CD8-positive, alpha-beta T cell (primary cell): ENCODE measurements at places on chromosomes 5 and 9.

GRCh38 chr5:18043344-18043743 is 409.1 kb downstream of the TAF11L14 start:
- no peak for DNase-seq

- no peak for DNase-seq
These were observed 34.9 kb downstream of the LURAP1L start for GRCh38 chr9:12809720-12810119.

- no peak for DNase-seq
These were observed 130.4 kb upstream of the CLINT1 start for GRCh38 chr5:157989296-157989695.

DNA sequence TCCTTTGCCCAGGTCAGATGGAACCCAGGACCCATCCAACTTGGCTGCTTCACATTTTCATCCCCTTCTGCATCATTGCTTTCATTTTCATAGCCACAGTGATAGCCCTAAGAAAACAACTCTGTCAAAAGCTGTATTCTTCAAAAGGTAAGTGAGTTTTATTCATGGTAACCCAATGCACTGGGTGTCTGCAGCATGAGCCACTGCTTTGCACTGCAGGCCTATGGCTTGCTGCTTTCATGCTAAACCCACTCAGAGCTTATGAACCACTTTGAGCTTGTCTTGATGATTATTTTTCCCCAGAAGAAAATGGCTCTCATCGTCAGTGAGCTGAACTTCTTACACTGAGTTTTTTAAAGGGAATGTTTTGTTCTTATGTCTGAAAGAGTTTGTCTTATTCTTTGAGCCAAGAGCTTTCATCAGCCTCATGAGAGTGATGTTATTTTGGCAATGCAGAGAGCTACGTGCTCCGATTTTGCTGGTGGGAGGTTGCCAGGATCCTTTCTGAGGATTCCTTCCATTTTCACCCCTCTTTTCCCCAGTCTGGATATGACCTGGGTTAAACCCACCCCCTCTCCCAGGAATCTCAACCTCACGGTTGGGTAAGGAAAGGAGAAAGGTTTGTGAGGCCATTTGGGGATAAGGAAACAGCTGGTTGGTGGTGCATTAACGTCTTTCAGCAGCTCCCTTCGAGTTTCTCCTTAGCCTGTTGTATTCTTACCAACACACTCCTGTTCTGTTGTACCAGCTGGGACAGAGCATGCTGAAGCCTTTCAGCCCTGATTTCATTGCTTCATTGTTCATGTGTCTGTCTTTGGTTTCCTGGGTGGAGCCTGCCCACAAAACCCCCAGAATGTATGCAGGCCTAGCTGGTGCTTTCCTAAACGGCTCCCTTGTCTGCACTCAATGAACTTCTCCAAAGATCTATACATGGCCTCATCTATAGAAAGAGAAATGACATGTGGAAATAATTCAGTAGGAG is 47.6 kb downstream of the PDCD1LG2 start:
- peak; percentile 33 for DNase-seq

GRCh38 chr5:128844354-128844923 is 120.8 kb upstream of the SLC27A6 start:
- no peak for DNase-seq

DNA sequence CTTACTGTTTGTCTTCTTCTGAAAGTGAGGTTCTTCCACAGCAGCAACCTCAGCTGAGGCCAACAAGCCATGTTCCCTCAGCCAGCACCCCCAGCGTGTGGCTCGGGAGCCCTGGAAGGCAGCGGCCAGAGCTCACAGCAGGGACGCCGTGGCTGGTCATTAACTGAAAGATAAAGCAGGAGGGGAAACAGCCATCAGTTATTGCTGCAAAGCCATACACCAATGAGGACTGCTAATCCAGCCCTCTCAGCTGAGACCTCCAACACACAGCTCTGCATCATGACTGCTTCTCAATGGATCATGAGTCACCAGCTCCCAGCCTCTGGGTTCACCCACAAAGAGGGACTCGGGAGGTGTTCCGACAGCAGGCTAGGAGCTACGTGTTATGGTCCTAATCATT is 24.3 kb downstream of the ABCA1 start:
- DNase-seq = no peak
